Esophagus mucosa (tissue), 1 donor: ENCODE measurements at places on chromosomes 4 and X.

GRCh38 chr4:27094783-27095182 is 234.1 kb downstream of the STIM2 start:
- no peak for ATAC-seq

DNA sequence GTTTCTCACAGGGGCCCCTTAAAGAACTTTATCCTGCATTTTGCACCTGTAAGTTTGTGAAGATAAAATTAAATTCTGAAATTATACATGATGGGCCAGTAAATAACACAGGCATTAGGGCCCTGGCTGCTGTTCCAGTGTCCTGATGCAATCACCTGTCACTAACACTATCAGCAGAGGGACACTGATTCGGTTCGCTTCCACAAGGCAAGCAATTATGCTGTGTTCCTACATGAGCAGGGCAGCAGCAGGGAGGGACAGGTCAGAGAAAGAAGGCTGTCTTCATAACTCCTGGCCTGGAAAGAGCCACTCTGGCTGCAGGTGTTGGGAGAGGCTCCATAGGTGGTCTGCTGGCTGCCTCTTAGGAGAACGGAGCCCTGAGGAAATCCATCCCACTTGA is 487.3 kb downstream of the MID1IP1 start:
- no peak for ATAC-seq

- no peak for ATAC-seq
Measured at GRCh38 chr4:15104825-15105224, 102.5 kb downstream of the CPEB2 start.

- ATAC-seq, result no peak
Measured at GRCh38 chrX:148960060-148960459, 459.6 kb downstream of the AFF2 start.

DNA sequence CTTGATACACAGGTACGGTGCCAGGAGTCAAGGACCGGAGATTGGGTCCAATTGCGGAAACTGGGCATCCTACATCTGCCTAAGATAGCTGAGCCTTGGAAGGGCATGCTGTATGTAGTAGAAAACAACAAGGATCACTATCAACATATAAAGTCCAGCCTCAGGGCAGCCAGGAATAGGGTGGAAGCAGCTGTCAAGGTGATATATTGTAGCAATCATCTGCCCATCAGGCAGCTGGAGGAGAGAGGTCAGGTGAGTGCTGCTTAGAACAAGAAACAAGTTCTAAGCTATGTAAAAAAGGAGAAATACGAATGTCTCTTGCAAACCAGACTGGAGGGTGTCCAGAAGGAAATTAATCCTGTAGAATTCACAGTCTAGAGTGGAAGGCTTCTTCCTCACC is 34.8 kb downstream of the KCNE5 start:
- ATAC-seq, result no peak
